ENCODE measurements at places on chromosomes 11 and 22.
A peak's percentile ranks its signal among the peaks of the same experiment; 100 is the strongest.

DNA sequence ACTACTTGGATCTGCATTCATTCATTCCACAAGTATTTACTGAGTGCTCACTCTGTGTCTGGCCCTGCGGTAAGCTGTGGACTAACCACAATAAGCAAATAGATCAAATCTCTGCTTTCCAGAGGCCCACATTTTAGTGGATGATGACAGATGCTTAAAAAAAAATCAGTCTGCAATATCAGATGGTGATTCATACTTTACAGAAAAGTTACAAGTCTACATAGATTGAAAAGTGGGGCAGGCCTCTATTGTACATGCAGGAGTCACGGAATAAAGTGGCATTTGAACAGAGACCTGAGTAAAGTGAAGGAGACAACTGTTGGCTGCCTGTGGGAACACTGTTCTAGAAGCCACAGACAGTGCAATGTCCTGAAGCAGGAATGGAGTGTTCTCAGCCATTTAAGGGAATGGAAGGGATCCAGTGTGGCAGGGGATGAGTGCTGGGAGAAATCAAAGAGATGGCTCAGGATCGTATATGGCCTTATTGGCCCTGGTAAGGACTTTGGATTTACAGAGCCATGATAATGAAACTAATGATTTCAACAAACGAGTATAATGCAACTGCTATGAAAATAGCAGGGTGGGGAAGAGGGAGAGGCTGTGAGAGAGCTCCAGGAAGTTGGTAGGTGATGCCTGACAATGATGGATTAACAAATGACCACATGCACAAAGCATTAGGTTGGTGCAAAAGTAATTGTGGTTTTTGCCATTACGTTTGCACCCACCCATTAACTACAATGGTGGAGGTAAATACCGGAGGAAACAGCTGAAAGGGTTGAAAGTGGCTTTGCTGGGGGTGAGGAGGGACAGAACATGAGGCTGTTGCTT is 31.1 kb downstream of the TMEM45B start:
- DNase-seq = peak; percentile 73

GRCh38 chr11:86919557-86920210 is 35.5 kb downstream of the FZD4 start:
- DNase-seq = peak; percentile 1

GRCh38 chr22:48055185-48055584 is 1292.7 kb downstream of the TBC1D22A start:
- DNase-seq = no peak

- DNase-seq = peak; percentile 1
Observed at GRCh38 chr11:10856689-10857458, 979 bp downstream of the ZBED5 start.

GRCh38 chr11:76623171-76623883 is 47.2 kb downstream of the LRRC32 start:
- no peak for DNase-seq

GRCh38 chr11:94647926-94648325 is 80.8 kb downstream of the PIWIL4 start:
- DNase-seq = no peak

- no peak for DNase-seq
Observed at GRCh38 chr11:67261946-67262681, 4.2 kb upstream of the GRK2 start.

GRCh38 chr11:66012946-66013761 is 1.3 kb downstream of the CST6 start:
- DNase-seq = no peak

Measured in central memory CD4-positive, alpha-beta T cell (primary cell).